NCI-H2081 treated with DMSO at 0.1 percent for 48 hours (cell line): ENCODE measurements at places on chromosomes 6 and 20.

GRCh38 chr6:139909992-139910391 lies 535.5 kb upstream of the CITED2 start:
- DNase-seq, result no peak

DNA sequence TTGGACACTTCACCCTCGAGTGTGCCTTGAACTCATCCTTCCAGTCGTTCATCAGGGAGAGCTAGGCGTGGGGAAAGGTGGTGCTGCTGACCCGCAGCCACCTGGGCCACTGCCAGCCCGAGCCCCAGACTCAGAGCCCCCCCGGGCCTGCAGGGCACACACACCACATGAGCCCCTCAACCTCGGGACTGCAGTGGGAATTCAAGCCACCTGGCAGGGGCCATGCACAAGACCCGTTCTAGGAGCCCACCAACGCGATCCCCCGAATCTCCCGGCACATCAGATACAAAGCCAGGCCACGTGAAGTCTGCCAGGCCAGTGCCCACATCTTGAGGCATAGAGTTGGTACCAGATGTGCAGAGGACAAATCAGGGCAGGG lies 2.8 kb downstream of the ZNF512B start:
- DNase-seq, result no peak

DNA sequence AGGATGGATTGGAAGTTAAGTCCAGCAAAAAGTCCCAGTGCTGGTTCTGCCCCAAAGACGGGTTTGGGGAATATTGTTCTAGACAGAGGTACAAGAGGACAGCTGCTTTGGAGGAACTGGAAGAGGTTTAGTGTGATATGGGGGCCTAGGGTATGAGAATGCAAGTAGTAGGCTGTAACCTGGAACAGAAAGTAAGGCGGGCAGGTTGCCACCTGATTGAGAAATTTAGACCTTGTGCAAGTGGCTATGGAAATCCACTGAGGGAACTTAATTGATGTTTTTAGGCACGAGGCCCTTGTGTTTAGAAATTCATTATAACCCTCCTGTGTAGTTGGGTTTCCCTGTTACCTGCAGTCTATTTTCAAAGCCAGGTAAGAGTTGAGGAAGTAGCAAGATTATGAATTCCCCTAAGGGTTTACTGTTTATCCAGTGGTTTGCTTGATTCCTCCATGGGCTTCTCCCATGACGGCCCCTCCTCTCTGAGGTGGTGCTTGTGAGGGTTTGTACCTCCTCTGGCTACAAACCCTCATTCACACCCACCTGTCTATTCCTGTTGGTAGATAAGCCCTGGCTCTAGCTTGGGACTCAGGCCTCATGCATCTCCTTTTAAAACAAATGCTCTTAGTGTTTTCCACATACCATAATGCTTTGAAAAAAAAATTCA lies 42.0 kb upstream of the BCAS1 start:
- no peak for DNase-seq

DNA sequence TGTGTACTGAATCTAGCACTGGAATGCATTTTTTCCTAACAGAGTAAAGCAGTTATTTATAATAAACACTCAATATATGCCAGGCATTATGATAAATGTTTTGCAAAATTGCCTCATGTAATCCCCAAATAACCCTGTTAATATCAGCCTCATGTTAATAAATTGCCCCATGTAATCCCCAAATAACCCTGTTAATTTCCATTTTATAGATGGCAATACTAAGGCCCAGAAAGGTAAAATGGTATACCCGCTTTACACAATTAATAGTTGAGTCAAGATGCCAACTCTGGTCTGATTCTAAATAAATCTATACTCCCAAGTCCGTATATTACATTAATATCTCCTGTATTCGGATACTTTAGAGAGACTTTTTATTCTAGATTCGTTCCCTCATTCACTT lies 6.3 kb downstream of the MYB start:
- DNase-seq, result no peak

DNA sequence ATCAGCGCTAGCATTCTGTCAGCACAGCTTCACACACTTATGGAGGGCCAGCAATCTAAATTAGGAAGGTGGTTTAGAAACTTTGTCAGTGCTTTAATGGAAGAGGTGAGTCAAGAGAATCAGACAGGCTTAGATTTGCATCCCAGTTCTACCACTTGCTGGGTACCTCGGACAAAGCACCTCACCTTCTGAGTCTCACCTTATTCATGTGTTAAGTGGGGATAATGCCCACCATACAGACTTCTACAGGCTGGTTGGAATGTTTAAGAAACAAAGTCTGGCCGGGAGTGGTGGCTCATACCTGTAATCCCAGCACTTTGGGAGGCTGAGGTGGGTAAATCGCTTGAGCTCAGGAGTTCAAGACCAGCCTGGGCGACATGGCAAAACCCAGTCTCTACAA lies 12.2 kb upstream of the STK35 start:
- no peak for DNase-seq

- DNase-seq, result no peak
These were observed 106.0 kb downstream of the SAMD5 start for GRCh38 chr6:147614501-147614900.

DNA sequence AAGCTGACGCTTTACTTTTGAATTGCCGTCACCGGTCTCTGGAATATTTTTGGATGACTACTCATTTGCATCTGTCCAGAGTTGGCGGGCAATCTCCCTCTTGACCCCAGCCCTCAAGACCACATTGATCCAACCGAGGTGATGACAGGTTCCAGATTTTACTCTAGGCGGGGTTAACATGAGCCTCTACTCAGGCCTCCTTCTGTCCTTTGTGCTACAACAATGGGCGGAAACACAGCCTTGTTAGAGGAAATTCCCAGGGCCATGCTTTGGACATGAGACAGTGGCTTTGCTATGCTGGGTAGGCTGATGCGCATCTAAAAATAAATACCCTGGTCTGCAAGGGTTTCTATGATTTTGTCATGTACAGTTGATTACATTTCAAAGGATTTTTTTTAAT lies 27.0 kb upstream of the ADGRF5 start:
- no peak for DNase-seq

- no peak for DNase-seq
These were observed 567 bp downstream of the HS3ST5 start for GRCh38 chr6:114342086-114342825.

DNA sequence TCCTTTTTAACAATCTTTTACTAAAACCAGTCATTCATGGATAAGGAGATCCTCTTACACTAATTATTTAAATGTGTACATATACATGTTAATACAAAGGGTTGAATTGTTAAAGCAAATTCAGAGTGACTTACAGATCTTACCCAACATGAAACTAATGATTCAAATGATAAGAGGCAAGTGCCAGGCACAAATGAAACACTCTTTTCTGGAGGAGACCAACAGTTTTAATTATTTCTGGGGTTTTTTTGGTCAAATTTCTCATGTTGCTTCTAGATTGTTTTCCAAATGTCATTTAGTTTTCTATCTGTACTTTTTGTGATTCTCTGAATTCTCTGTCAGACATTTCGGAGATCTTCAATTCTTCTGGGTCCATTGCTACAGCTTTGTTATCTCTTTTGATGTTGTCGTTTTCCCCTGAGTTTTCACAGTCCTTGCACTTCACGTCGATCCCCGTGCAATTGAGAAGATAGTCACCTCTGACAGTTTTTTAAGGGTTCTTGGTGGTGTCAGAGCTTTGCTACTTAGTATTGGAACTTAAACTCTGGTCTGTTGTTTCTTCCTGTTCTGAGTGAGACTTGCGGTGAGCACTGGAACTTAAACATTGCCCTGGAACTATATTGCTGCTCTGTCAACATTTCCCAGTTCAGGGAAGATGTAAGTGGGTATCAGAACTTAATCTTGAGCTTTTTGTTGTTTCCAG lies 23.2 kb downstream of the MAS1 start:
- no peak for DNase-seq

DNA sequence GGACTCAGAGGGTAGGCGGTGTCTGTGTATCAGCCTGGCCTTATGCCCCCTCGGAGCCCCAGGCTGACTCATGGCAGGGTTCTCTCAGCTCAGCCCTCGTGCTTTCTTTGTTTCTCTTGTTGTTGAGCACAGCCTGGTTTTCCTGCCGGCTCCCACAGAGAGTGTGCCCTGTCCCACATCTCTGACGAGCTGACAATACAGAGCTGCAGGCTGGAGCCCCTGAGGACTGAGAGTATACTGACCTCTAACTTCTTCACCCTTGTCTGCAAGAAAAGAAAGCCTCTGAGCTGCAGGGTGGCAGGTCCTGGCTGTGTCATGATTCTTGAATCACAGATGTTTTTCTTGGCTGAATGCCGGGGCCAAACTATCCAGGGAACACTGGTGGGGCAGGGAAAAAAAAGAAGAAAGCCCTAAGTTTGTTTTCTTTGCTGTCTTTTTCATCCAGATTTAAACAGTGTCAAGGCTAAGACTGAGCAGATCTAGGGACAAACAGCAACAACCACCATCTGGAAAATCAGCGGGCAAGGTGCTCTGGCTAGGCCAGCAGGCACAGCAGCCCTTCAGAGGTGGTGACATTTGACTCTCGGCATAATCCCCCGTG lies 63.3 kb upstream of the ZNF133 start:
- no peak for DNase-seq

DNA sequence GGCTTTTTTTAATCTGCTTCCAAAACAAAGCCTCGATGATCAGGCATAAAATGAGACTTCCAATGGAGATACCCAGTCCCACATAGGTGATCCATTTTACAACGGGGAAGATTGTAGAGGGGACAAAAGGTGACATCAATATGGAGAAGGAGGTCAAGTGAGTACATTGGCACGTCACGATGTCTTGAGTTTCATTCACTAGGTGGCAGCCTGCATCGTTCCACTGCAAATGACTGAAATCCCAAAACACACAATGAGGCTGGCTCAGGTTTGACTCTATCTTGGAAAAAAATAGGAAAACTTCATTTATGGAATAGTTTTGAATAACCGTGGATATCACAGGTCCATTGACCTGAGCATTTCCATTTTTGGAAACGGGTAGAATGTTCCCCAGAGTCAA lies 32.5 kb downstream of the ADGRF1 start:
- DNase-seq, result no peak

- no peak for DNase-seq
These were observed 311.4 kb downstream of the TFAP2C start for GRCh38 chr20:56940466-56940865.

- DNase-seq, result no peak
These were observed 6.1 kb downstream of the GLP1R start for GRCh38 chr6:39054577-39055142.

- no peak for DNase-seq
These were observed 27.8 kb downstream of the LRRN4 start for GRCh38 chr20:6026051-6026450.

- DNase-seq, result no peak
These were observed 29.0 kb downstream of the PSMB1 start for GRCh38 chr6:170524172-170524502.

- DNase-seq, result no peak
These were observed 47.2 kb downstream of the FIG4 start for GRCh38 chr6:109738255-109738654.

DNA sequence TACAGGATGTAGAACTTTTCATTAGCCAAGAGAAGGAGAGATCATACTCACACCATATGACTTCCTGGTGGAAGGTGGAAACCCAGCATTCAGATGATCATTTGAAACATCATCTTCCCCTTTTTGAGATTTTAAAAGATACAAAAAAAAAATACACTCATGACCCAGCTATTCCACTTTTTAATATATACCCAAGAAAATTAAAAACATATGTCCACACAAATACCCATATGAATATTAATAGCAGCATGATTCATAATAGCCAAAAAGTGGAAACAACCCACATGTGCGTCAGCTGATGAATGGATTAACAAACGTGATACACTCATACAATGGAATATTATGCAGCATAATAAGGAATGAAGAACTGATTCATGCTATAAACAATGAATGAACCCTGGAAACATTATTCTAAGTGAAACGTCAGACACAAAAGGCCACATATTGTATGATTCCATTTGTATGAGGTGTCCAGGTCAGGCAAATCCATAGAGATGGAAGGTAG lies 130.0 kb upstream of the SGK1 start:
- DNase-seq, result no peak

GRCh38 chr6:22053391-22053997 lies 243.3 kb downstream of the PRL start:
- no peak for DNase-seq

- DNase-seq, result no peak
These were observed 81.9 kb downstream of the FIG4 start for GRCh38 chr6:109772883-109773431.

GRCh38 chr6:8069151-8069550 lies 5.0 kb upstream of the BLOC1S5 start:
- no peak for DNase-seq

GRCh38 chr6:107491760-107492660 lies 2.1 kb downstream of the SOBP start:
- no peak for DNase-seq

DNA sequence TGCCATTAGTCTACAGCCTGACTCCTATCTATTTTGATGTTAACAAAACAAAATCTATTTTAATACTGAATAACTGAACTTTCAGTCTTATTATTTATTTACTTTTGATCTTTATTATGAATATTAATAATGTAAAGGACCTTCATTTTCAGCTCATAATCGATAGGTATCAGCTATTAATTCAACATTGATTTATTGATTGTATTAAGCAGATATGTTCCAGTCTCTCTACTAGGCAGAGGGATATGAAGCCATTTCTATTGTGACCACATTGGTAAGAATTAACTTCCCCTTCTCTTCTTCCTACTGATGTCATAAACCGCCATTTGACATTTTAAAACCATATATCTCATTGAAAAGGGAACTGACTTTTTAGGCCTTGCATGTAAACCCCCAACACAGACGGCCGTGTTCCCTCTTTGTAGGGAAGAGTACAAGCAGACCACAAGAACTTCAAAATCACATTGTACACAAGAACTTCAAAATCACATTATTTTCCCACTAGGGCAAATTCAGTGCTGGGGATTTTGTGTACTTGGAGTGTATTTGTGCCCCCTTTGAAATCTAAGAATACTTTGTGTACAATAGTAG lies 69.5 kb upstream of the FABP7 start:
- no peak for DNase-seq

DNA sequence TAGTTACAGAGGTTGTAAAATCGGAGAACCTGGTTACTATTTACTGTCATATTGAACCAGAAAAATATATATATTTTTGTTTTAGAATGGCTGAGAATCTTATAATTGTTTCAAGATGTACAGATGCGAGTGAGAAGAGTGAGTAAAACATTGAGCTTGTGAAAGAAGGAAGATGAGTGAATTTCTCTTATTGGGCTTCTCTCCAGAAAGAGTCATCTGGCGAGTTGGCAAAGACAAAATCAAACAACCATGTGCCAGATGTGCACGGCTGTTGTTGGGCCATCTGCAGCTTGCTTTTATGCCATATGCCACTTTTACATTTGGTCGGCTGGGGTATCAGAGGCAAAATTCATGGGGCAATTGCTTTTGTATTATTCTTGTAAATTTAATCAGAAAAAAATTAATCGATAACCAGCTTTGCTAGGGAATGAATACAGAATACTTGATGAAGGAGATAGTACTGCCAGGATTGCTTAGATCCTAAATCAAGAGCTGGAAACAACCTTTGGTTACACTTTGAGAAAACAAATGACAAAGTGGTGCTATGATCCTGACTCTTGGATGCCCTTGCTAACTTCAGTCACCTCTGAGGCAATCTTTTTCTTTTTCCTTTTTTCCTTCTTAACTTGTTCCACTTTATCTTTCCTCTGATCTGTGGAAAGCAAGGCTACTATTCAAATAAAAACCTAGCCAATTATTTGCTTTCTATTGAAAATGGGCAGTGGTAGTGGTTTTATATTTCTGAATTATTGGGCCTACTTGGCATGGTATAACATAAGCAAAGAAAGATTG lies 97.1 kb upstream of the GRIK2 start:
- no peak for DNase-seq

GRCh38 chr20:59580146-59580946 lies 24.0 kb upstream of the PHACTR3 start:
- no peak for DNase-seq
